Hepatocyte (in vitro differentiated cells): ENCODE measurements at places on chromosomes 4 and X.

DNA sequence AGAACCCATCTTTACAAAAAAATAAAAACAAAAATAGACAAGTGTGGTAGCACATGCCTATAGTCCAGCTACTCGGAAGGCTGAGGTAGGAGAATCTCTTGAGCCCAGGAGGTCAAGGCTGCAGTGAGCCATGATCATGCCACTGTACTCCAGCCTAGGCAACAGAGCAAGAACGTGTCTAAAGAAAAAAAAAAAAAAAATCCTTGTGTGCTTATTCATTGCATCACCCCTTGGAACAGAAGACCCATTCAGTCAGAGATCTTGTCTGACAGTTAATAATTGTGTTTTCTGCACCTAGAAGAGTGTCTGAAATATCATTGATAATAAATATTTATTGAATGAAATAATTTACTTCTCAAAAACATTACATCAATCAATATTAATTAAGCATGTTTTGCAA is 97.4 kb upstream of the TBL1X start:
- DNase-seq = no peak

DNA sequence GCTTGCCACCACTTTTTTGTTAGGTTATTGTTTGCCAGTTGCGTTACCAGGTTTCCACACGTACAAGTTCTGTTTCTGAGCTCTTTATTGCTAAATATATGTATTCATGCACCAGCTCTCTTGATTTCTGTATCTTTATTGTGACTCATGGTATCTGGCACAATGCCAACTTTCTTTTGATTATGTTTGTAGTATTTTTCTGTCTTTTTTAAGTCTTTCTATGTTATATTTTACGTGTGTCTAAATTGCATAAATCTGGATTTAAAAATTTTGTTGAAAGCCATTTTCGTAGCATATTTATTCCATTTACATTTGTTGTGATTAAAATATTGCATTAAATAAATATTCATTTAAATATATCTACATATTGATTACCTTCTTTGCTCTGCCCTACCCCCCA is 73.8 kb downstream of the KDM6A start:
- no peak for DNase-seq

DNA sequence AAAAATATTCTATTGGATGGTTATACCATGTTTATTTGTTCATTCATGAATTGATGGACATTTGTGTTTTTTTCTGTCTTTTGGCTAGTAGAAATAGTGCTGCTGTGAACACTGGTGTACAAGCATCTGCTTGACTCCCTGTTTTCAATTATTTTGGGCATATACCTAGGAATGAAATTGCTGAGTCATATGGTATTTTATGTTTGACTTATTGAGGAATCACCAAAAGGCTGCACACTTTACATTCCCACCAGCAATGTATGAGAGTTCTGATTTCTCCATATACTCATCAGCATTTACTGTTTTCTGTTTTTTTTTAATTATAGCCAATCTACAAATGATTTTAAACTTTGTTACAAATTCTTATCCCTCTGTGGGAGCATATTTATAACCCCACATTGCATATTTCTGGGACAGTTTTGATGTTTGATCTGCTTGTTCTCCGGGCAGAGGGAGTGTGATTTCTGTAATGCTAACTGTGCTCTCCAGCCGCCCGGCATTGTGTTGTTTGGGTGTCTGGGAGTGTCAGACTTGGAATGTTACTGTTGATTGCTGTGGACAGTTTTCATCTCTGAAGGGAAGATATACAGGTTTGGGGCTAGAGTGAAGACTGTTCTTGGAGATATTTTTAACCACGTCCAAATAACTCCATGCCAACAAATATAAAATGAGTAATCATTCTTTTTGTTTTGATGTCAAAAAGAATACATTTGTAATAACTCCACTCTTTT is 60.5 kb upstream of the PGRMC2 start:
- no peak for DNase-seq

GRCh38 chr4:5894266-5894665 is 1.4 kb upstream of the CRMP1 start:
- DNase-seq = no peak

DNA sequence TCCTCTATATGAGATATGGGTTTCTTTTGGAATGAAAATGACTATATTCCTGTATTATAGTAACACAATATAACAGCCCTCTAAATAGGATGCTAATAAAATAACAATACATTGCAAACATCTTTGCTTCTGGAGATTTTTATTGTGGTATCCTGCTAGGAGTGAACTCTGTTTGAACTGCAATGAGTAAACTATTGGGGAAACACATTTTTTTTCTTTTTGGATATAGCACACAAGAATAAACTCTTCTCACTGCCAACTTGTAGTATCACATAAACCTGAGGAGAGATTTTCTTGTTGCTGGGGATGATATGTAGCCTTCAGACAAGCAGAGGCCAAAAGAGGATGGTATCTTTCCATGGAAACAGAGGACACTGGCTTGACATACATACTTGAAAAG is 238.2 kb downstream of the C4orf33 start:
- DNase-seq = no peak

DNA sequence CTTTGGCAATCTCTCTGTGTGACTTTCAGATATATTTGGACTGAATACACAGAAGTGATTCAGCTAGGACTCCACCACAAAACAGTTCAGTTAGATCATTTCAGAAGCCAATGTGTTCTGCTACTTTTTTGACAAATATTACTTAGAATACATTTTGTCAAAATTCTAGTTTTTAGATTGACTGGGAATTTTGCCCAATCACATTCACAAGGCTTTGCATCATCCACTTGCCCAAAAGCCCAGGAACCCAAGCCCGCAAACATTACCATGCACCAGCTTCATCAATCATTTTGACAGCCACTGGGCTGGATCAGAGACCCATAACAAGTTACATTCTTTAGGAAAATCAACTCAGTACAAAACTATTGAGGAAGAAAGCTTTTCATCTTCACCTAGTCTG is 256.6 kb upstream of the NDST3 start:
- DNase-seq = no peak

DNA sequence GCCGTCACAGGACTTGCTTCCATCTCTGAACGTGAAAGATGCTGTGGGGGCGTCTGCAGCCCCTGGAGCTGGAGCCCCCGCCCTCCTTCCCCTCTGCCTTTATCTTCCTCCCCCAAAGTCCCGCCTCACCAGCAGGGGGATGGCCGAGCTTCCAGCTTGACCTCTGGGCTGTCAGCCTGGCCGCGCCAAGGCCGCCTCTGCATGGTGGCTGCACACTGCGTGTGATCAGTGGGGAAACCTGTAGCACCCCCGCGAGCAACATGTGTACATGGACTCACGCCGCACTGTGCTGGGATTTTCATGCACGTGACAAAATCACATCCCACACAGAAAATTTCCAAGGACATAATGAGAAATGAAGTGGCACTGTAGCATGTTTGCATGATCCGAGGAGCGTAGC is 26.5 kb upstream of the PSAPL1 start:
- DNase-seq = no peak

DNA sequence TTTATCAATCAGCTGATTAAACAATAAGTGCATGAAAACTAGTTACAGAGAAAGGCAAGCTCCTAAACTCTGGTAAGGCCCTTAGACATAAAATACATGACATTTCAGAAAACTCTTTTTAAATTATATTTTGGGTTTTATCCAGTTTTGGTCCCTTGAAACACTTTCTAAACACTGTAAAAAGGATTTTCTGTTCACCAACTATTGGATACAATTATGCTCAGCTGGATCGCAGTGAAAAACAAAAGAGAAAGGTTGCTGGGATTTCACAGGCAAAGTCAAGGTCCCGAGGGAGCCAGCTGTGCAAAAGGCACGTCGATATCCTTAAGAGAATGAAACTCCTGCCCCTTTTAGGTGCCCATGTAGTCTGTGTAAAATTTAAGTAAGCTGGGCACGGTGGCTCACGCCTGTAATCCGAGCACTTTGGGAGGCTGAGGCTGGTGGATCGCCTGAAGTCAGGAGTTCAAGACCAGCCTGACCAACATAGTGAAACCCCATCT is 1018.4 kb upstream of the INTU start:
- DNase-seq = no peak

- no peak for DNase-seq
Observed at GRCh38 chr4:91256043-91256442, 1047.7 kb upstream of the GRID2 start.

- no peak for DNase-seq
Observed at GRCh38 chr4:76011018-76011670, 3.8 kb upstream of the CXCL9 start.

GRCh38 chr4:172356016-172356415 is 542.8 kb downstream of the GALNTL6 start:
- DNase-seq = no peak

DNA sequence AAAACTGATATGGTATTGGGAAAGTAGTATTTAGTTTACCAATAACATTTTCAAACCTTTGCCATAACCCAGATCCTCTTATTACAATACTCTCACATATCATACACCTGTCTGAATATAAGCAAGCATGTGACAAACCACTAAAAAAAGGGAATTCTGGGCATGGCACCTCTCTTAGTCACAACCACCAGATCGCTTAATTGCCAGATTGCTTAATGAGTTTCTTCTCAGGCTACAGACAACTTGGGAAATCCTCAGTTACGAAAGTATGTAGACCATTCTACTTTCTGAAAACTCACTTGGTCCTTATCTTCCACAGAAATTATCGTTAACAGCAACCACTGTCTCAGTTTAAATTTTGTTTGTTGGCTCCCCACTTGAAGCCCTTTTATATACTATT is 2.1 kb downstream of the NAF1 start:
- no peak for DNase-seq

- DNase-seq = peak; percentile 57
Observed at GRCh38 chrX:153723351-153724251, 586 bp downstream of the BCAP31 start.

- DNase-seq = no peak
Observed at GRCh38 chr4:1400191-1400805, 5.9 kb downstream of the NKX1-1 start.

- DNase-seq = no peak
Observed at GRCh38 chr4:186733778-186734177, 10.1 kb upstream of the FAT1 start.

DNA sequence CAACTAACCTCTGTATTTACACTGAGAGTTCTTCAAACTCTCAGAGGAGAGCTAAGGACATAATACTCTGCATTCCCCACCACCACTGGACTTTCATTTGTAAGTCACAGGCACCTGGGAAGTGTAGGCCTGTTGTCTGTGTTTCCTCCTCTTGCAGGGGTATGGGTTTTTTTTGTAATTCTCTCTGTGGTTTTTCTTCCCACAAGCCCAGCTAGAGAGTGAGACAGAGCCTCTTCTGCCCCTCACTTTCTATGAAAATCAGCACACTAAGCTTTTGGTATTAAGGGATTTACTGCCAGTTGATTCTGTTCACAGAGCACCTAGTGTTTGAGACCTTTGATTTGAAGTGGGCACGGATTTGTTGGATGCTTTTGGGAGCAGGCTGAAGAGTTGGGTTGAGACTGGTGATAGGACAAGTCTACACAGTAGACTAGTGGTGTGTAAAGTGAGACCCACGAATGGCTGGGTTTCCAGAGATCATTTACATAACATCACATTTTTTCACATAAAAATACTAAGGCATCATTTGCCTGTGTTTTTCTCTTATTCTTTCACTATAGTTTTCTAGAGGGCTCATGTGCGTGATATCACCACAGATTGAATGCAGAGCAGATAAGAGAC is 28.9 kb upstream of the WDR17 start:
- DNase-seq = no peak

GRCh38 chr4:121950212-121950679 is 1.6 kb downstream of the TRPC3 start:
- DNase-seq = peak; percentile 88

- DNase-seq = no peak
Observed at GRCh38 chr4:168057412-168057811, 34.9 kb upstream of the ANXA10 start.

DNA sequence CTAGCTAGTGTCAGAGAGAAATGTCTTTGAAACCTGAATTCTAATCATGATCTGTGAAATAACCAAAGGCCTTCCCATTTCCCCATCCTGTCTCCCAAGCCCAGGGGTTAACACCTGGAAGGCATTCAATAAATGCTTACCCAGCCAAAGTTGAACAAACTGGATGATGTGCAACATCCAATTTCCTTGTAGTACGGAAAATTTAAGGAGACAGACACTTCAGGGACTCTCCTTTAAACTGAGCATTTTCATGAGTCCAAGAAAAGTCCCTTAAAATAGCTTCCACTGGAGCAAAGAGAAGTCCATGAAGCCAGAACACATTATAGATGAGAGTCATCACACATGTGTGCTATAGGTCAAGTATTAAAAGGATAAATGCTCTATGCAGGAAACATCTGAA is 271.2 kb downstream of the RAB28 start:
- no peak for DNase-seq

- peak; percentile 38 for DNase-seq
Observed at GRCh38 chr4:94412658-94413038, 39.1 kb upstream of the PDLIM5 start.

DNA sequence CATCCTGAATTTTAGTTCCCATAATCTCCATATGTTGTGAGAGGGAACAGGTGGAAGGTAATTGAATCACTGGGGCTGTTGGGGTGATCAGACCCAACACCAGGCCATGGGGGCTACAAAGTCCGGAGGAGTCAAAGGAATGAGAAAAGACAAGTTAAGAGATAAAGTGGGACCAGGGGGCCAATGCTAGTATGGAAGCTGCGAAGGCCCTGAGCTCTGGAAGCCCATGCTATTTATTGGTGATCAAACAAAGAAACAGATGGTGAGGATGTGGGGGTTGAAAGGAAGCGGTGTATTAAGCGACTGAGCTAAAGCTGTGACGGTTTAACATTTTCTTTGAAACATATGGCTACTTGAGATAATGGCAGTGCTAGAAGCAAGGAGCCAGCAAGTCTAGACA is 132.8 kb downstream of the PDGFC start:
- DNase-seq = no peak

GRCh38 chr4:188005561-188005960 is 10.0 kb downstream of the ZFP42 start:
- DNase-seq = no peak

DNA sequence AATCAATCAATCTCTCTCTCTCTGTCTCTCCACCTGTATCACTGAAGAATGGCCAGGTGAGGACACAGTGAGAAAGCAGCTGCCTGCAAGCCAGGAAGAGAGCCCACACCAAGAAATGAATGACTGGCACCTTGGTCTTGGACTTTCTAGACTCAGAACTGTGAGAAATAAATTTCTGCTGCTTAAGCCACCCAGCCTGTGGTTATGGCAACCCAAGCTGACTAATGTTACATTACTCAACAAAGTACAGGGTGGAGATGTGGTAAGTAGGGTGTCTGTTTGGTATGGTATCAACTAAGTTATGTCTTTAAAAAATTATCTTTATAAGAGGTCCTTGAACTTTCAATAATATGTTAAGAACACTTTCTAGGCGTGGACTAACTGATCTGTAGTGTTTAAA is 159.3 kb downstream of the EPHA5 start:
- no peak for DNase-seq
